ENCODE measurements at places on chromosomes 16 and 17.

GRCh38 chr16:11152677-11153331, 103.2 kb downstream of the SOCS1 start:
- DNase-seq = no peak

GRCh38 chr17:33152783-33153182, 140.3 kb downstream of the ASIC2 start:
- DNase-seq = no peak

GRCh38 chr16:29307598-29308507, 98.7 kb downstream of the NPIPB11 start:
- peak; percentile 77 for DNase-seq

GRCh38 chr17:62787366-62787765, 20.7 kb downstream of the MARCHF10 start:
- no peak for DNase-seq

GRCh38 chr16:48126801-48127644, 28.8 kb downstream of the ABCC12 start:
- DNase-seq = peak; percentile 100

DNA sequence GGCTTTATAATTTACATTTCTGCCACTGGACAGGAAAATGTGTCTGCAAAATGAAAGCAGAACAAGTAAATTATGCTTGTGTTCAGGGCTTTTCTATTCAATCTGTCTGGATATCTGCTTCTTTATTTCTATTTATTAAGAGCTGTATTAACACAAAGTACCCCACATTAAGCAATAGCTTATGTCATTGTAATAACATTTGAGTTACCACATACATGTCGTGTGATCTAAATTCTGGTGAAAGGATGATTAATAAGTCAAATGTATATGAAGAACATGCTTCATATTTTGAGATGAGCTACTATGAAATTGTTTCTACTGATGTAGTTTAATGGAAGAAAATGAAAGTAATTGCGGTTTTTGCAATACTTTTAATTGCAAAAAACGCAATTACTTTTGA, 238.2 kb downstream of the KCNJ2 start:
- no peak for DNase-seq

DNA sequence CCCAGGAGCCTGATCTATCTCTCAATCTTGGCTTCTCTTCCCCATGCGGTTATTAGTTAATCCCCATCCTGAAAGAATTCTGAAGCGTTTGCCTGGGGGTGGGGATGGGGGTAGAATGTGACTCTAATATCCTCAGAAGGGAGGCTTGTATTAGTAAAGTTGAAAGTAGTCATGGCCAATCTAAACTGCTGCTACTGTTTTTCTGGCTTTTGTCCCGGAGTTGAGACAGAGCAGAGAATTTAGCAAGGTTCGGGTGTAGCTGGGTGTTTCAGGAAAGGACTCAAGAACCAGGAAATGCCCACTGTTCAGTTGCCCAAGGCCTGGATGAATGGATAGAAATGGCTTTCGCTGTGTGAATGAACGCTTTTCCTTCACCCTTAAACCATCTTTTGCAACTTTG, 17.6 kb upstream of the ITGAM start:
- DNase-seq = peak; percentile 31

- no peak for DNase-seq
These were observed 133.2 kb upstream of the FAM20A start for GRCh38 chr17:68734187-68734900.

- DNase-seq = no peak
These were observed 56.7 kb upstream of the SIAH1 start for GRCh38 chr16:48441863-48442279.

Measured in EH (cell line).